ENCODE measurements at places on chromosomes 4 and X. TPM values are rescaled to one million over a fixed set of nuclear protein-coding genes. Genes with fewer than 3 reads are reported as not detected.

The REPS2 gene
- total RNA-seq: 6.7 TPM

The GATA1 gene
- not detected for total RNA-seq

The STPG2 gene
- 2.3 TPM for total RNA-seq

The DAPP1 gene
- total RNA-seq: 0.33 TPM

The TRO gene
- total RNA-seq: 16.7 TPM

The KLF3 gene
- 71.2 TPM for total RNA-seq

The ANK2 gene
- total RNA-seq: 64.4 TPM

The TKTL2 gene
- not detected for total RNA-seq

The EGFL6 gene
- total RNA-seq: not detected

The PPEF2 gene
- not detected for total RNA-seq

The SLC25A43 gene
- 11.6 TPM for total RNA-seq

The FBXO8 gene
- total RNA-seq: 43.0 TPM

The CLOCK gene
- 26.6 TPM for total RNA-seq

The IL2RG gene
- total RNA-seq: 6.1 TPM

The CWH43 gene
- 16.0 TPM for total RNA-seq

The NUP62CL gene
- total RNA-seq: 10.6 TPM

The PRR32 gene
- total RNA-seq: not detected

The GUCY1B1 gene
- total RNA-seq: 7.8 TPM

The MAGEB3 gene
- total RNA-seq: not detected

The HDX gene
- 9.7 TPM for total RNA-seq

The PNCK gene
- not detected for total RNA-seq

The UGT2A1 gene
- not detected for total RNA-seq

The RASSF6 gene
- total RNA-seq: 13.1 TPM

The ARMCX6 gene
- total RNA-seq: 21.3 TPM

The TMSB15A gene
- total RNA-seq: not detected

The SEL1L3 gene
- total RNA-seq: 81.4 TPM

The KCND1 gene
- 0.54 TPM for total RNA-seq

The HS6ST2 gene
- total RNA-seq: 0.11 TPM

The ATP11C gene
- 29.3 TPM for total RNA-seq

The PAGE5 gene
- not detected for total RNA-seq

The DBET gene
- total RNA-seq: not detected

The STX18 gene
- total RNA-seq: 24.1 TPM

The SMIM10L2A gene
- 4.4 TPM for total RNA-seq

The EIF4E gene
- total RNA-seq: 144 TPM

The COL25A1 gene
- total RNA-seq: 21.0 TPM

The LRBA gene
- 106 TPM for total RNA-seq

The FGFR3 gene
- total RNA-seq: 0.78 TPM

The ADGRG4 gene
- not detected for total RNA-seq

The KLHL2 gene
- total RNA-seq: 45.2 TPM

The LRP2BP gene
- total RNA-seq: 1.8 TPM

The RNF175 gene
- total RNA-seq: not detected

The HSFX1 gene
- total RNA-seq: 2.3 TPM

The C4orf50 gene
- 0.15 TPM for total RNA-seq

The APLN gene
- total RNA-seq: not detected

The GCNA gene
- total RNA-seq: 1.8 TPM

The TRPC5OS gene
- not detected for total RNA-seq

The TRAM1L1 gene
- total RNA-seq: 2.9 TPM

The NFXL1 gene
- total RNA-seq: 24.3 TPM

The CT45A1 gene
- not detected for total RNA-seq

The CRLF2 gene
- total RNA-seq: not detected

The TCEAL8 gene
- 106 TPM for total RNA-seq

The ADAM29 gene
- 0.27 TPM for total RNA-seq

The UCP1 gene
- total RNA-seq: not detected

The SFRP2 gene
- total RNA-seq: 41.3 TPM

The STBD1 gene
- total RNA-seq: 1.5 TPM

The CXCL5 gene
- total RNA-seq: not detected
